AG20443 (cell line): ENCODE measurements at places on chromosomes 4 and X.

- DNase-seq = peak; percentile 17
Measured at GRCh38 chr4:168487282-168488035, 7.2 kb upstream of the DDX60L start.

- no peak for DNase-seq
Measured at GRCh38 chr4:24837336-24837735, 42.0 kb downstream of the SOD3 start.

- DNase-seq = peak; percentile 84
Measured at GRCh38 chrX:40158036-40158706, 60.4 kb upstream of the BCOR start.

- no peak for DNase-seq
Measured at GRCh38 chrX:43631841-43632240, 24.3 kb upstream of the MAOA start.

DNA sequence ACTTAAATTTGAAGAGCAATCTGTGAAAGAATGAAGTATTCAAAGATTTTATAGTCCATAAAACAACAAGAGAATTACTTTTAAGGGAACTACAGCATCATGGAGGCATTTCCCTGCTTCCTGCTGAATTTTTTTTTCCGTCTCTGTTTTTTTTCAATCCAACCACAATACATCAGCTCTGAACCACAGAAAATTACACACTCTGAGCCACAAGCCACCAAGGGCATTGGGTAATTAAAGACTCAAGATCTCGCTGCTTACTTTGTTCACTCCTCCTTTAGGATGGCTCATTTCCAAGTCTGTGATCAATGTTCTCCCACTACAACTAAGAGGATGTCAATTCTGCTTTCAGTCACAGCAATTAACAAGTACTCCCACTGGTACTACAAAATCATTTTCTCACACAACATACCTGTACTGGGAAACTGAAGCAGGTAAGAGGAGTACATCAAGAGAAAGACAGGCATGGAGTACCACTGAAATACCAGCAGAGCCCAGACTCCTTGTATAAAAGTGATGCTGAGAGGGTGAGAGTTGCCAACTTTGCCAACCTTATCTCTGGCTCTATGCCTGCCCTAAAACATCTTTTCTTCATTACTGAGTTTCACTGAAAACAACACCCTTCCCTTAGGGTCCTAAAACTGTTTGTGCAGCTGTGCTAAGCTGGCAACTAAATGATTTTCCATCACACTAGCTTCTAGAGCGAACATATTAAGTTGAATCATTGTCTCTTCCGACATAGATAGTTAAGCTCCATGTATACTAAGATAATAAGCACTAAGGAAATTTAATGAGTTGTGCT, 105.8 kb upstream of the MAGEB18 start:
- DNase-seq = peak; percentile 5

- DNase-seq = no peak
Measured at GRCh38 chr4:92035666-92036065, 268.1 kb upstream of the GRID2 start.

- peak; percentile 28 for DNase-seq
Measured at GRCh38 chr4:137310593-137311490, 221.5 kb downstream of the PCDH18 start.

DNA sequence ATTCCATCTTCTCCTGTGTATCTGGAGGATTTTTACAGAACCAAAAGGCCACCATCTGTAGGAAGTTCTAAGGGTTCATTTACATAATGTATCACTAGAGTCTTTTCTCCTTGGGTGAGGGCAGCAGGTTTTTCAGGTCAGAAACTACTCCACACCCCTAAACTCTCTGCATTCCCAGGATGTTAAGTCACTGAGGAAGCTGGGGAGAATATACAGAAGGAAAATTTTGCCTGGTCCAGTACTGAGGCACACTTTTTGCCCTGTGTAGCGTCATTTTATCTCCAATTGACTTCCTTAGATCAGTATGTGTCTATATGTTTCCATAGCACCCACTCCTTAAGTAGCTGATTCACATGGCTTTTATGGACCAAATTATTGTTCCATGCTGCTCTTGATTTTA, 17.0 kb downstream of the XKRX start:
- DNase-seq = no peak

DNA sequence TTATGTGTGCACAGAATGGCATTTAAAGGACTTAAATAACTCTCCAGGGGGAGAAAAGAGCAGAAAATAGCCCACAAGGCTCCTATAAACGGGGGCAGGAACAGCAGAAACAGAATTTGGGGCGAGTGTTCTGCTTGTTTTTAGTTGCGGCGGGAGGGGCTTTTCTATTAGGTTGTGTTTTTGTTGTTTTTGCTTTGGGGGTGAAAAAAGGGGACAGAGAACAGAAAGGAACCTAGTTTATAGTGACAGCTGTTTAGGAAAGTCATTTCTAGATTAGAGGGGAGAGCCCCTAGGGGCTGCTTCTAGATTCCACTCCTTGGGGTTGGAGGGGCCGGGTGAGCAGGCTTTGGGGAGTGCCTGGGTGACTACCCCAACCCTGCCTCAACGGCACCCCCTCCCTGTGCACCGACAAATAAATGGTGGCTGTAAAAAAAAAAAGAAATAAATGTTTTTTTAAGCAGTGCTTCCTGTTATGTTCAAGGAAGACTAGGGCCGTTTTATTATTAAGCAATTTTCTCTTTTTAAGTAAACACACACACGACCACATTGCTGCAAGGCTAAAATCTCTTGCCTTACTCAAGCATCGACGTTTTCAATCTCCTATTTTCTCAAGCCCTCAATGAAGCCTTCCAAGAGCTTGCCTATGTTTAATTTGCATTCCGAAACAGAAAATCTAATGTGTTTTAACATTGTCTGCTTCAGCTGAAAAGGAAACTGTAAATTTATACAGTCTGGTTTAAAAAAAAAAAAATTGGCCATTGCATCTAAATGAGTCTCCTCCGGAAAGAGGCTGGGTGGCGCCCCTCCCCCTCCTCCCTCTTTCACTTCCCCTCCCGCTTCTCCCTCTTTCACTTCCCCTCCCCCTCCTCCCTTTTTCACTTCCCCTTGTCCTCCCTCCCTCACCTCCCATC, 123.3 kb upstream of the TBL1X start:
- no peak for DNase-seq

GRCh38 chr4:115234405-115235093, 121.1 kb upstream of the NDST4 start:
- DNase-seq = no peak
